ENCODE measurements at places on chromosomes 7 and 10.

GRCh38 chr7:141671705-141672496, 30.1 kb downstream of the DENND11 start:
- DNase-seq = no peak

DNA sequence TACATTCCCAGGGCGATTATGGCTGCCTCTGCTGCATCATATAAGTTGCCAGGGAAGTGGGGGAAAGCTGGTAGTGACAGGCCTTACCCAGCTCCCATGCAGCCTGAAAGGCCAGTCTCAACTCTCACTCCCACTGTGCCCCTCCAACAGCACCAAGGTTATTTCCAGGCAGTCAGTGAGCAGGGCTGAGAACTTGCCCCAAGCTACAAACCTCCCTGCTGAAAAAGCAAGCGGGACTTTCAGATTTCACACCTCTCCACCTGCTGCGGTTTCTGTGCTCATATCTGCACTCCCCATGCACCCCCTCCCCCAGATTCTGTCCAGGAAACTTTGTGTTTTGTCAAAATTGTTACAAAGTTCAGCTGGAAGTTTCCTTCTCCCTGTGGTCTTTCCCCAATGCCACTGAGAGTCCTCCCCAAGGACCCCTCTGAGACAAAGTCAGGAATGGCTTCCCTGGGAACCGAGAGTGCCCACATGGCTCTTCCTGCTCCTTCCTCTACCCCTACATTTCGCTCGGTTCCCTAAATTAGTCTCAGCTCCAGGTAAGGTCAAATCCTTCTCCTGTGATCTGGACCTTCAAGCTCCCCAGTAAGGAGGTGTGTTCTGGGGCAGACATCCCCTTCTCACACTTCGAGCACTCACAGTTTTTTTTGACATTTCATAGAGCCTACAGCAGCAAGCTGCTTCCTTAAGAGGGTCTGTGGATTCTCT, 25.3 kb upstream of the WNT2 start:
- no peak for DNase-seq

GRCh38 chr10:88107296-88108097, 244.1 kb downstream of the PTEN start:
- DNase-seq = no peak

DNA sequence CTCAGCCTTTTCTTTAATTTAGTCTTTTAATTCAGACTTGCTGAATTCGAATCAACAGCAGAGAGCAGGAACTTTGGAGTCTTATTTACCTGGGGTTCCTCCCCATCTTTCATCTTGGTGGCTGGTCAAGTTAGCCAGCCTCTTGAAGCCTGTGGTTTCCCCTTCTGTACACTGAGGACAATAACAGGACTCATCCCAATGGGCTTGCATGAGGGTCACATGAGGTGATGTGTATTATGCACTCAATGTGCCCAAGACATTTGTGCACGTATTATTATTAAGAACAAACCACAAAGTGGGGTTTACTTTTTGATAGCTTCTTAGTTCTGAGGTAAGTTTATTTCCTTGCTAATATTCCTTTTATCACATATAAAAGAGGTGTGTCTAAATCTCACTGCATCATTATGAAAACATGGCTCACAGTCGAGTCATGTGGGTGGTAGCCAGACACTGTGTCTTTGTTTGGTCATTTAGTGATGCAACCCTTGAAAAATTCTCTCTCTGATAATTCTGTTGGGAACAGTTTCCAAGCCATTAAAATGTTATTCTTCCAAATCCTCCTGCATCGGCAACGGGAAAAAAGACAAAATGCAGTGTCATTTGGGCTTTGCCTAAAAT, 86.5 kb upstream of the GRB10 start:
- peak; percentile 85 for DNase-seq

- no peak for DNase-seq
These were observed 245.3 kb downstream of the POLR1F start for GRCh38 chr7:19463581-19463980.

DNA sequence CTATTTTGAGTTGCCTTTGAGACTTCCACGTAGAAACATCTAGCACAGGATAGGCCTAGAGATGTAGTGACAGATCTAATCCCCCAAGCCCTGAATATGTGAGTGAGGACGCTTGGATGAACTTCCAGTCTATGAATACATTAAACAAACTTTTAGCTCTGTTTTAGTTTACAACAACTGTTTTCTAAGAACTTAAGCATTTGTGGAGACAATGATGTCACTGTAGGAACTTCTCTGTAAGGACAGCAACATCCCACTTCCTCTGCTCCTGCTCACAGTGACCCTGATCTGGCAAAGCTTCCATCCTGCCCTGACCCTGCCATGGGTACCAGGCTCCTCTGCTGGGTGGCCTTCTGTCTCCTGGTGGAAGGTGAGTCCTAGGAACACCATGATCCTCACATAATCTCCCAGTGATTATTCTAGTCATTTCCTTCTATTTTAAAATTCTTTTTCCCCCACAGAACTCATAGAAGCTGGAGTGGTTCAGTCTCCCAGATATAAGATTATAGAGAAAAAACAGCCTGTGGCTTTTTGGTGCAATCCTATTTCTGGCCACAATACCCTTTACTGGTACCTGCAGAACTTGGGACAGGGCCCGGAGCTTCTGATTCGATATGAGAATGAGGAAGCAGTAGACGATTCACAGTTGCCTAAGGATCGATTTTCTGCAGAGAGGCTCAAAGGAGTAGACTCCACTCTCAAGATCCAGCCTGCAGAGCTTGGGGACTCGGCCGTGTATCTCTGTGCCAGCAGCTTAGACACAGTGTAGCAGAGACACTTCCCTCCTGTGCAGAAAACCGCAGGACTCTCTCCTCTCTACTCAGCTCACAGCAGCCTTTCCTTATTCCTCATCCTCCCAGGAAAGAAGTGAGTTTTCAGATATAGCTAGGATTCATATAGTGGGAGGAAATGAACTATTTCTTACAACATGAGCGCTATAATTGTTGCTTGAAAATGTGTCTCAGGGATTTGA, 194.4 kb upstream of the PRSS1 start:
- no peak for DNase-seq

DNA sequence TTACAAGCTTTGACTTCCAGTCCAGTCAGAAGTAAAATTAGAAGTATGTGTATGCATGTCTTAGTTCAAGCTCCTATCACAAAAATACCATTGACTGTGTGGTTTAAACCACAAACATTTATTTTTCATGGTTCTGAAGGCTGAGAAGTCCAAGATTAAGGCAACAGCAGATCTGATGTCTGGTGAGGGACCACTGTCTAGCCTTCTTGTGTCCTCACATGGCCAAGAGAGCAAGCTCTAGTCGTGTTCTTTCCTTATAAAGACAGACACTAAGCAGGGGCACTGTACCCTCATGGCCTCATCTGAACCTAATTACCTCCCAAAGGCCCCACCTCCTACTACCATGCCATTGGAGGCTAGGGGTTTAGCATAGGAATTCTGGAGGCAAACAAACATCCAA, 41.3 kb upstream of the ARL4A start:
- DNase-seq = no peak

Data from SW480 (cell line).